Thoracic aorta (tissue), 2 donors: ENCODE measurements at places on chromosomes 11 and 22. TPM values are rescaled to one million over a fixed set of nuclear protein-coding genes. Genes with fewer than 3 reads are reported as not detected.
A peak's percentile ranks its signal among the peaks of the same experiment; 100 is the strongest.

GRCh38 chr11:123168241-123168640 lies 26.8 kb downstream of the CLMP start:
- no peaks in the 10 kb centered on the region for H3K27me3 ChIP-seq
- no peak overlapping the region for H3K27ac ChIP-seq
- no peaks in the 10 kb centered on the region for H3K36me3 ChIP-seq
- no peak overlapping the region for H3K4me3 ChIP-seq

DNA sequence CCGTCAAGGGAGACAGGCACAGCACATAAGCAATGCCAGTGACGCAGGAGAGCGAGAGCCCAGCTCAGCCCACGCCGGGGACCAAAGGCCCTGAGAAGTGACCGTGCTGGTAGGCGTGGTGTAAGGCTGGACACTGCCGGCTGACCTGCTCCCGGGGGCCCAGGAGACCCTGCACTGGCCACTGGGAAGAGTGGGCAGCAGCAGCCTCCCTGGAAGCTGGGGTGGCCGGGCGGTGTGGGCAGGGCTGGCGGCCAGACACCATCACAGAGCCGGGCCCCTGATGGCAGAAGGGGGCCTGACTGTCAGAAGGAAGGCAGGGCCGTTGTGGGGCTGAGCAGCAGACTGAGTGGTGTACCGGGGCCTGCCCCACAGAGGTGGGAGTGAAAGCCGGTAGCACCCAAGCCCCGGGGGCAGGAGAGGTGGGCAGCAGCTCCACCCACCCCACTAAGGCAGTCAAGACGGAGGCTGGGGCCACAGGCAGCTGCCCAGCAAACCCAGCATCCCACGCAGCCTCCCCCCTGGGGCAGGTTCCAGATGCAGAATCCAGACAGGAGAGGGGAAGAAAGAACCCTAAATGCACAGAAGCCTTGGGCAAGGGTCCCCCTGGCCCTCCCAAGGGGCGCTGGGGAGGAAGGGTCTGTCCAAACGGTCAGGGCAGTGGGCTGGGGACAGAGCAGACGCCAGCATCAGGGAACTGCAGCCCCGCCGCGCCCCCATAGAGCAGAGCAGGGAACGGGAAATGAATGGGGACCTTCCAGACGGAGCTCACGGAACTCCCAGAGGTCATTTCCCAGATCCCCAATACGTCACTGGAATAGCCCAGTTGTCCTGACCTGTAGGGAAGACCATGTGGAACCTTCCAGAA lies 205.2 kb downstream of the BRD1 start:
- no peak overlapping the region for H3K27ac ChIP-seq
- no peaks in the 10 kb centered on the region for H3K27me3 ChIP-seq
- DNase-seq, result no peak
- H3K36me3 ChIP-seq, result no peaks in the 10 kb centered on the region
- no peak overlapping the region for H3K4me3 ChIP-seq

GRCh38 chr11:20131788-20132666 lies 28.2 kb downstream of the DBX1 start:
- no peak overlapping the region for H3K27ac ChIP-seq
- peak overlapping the region; percentile 74 for H3K4me3 ChIP-seq
- no peaks in the 10 kb centered on the region for H3K36me3 ChIP-seq
- H3K4me1 ChIP-seq, result peaks cover 9% of the 10 kb centered on the region

DNA sequence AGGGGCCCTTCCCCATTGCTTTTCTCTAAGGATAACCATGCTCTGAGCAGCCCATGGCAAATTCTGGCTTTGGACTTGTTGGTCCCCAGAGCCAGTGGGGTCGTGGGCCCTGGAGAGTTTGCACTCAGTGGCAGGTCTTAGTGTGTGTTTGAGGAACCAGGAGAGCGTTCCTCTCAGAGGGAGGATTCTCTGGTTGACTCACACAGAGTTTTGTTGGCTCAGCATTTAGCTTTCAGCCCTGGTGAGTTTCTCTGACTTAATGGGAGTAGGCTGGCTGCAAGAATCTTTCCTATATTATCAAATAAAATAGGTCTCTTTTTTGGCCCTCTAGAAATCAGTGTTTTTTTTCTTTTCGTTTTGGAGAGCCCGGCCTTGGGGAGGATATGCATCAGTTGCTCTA lies 20.9 kb downstream of the ST14 start:
- no peaks in the 10 kb centered on the region for H3K4me1 ChIP-seq
- H3K4me3 ChIP-seq, result no peak overlapping the region
- H3K27me3 ChIP-seq, result no peaks in the 10 kb centered on the region
- DNase-seq, result no peak
- no peaks in the 10 kb centered on the region for H3K36me3 ChIP-seq

DNA sequence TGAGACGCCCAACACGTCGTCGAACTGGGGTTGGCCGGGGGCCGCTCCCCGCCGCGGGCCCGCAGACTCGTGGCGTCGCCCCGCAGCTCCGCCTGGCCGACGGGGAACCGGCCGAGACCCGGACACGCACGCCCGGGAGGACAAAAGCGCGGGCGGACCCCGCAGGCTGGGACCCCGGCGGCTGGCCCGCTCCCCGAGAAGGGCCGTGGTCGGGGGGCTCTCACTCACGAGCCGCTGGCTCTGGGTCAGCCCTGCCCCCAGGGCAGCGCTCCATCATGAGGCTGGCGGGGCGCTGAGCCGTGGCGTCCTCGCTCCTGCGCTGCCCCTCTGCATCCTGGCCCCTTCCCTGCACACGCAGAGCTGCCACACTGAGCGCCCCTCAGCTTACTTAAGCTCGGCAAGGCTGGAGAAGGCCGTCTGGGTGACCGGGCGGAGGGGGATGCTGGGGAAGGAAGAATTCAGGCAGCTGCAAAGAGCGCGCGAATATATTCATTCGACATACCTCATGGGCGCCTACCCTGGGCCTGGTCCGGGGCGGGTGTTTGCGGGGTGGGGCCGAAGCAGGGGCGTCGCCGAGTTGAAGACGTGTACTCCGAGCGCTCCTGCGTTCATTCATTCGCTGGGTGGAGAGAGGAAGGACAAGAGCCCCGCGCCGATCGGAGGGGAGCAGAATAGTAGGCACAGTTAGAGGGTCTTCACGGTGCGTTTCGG lies 579 bp upstream of the CYB5R2 start:
- H3K27me3 ChIP-seq, result no peaks in the 10 kb centered on the region
- no peaks in the 10 kb centered on the region for H3K36me3 ChIP-seq
- peak overlapping the region; percentile 64 for H3K27ac ChIP-seq
- peak overlapping the region; percentile 90 for H3K4me3 ChIP-seq
- DNase-seq, result no peak

GRCh38 chr11:13003736-13004493 lies 5.2 kb upstream of the RASSF10 start:
- no peaks in the 10 kb centered on the region for H3K36me3 ChIP-seq
- peaks cover 5% of the 10 kb centered on the region for H3K4me1 ChIP-seq
- DNase-seq, result no peak

- H3K36me3 ChIP-seq, result no peaks in the 10 kb centered on the region
- no peak overlapping the region for H3K27ac ChIP-seq
- H3K4me3 ChIP-seq, result no peak overlapping the region
- no peak for DNase-seq
- no peaks in the 10 kb centered on the region for H3K4me1 ChIP-seq
These were observed 1491.1 kb downstream of the TBC1D22A start for GRCh38 chr22:48253573-48253972.

DNA sequence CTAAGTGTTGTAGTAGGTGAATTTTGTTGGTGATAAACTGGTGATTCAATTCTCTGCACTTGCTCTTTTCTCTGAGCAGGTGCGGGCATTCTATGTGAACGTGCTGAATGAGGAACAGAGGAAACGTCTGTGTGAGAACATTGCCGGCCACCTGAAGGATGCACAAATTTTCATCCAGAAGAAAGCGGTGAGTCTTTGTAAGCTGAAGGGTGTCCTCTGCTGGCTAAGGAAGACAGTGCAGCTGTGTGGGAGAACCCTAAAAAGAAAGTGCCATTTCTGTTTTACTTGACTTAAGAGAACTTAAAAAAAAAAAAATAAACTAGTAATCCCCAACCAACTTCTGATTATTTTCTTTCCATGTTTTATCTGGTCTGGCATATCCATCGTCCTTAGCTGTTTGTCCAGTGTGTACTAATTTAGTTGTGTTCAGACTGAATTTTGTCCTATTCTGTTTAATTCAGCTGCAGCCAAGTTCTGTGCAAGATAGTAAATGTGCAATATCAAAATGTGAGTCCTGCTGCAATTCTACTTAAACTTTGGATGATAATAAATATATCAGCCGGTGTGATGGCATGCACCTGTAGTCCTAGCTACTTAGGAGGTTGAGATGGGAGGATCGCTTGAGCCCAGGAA lies 29.6 kb downstream of the CAT start:
- no peaks in the 10 kb centered on the region for H3K4me1 ChIP-seq
- DNase-seq, result no peak
- H3K36me3 ChIP-seq, result peaks cover 40% of the 10 kb centered on the region
- H3K27me3 ChIP-seq, result no peaks in the 10 kb centered on the region
- H3K4me3 ChIP-seq, result no peak overlapping the region

- no peaks in the 10 kb centered on the region for H3K27me3 ChIP-seq
- peaks cover 3% of the 10 kb centered on the region for H3K36me3 ChIP-seq
These were observed 3.4 kb downstream of the FADS3 start for GRCh38 chr11:61887839-61888494.

- H3K36me3 ChIP-seq, result no peaks in the 10 kb centered on the region
- no peaks in the 10 kb centered on the region for H3K27me3 ChIP-seq
- H3K4me3 ChIP-seq, result peak overlapping the region; percentile 23
- H3K27ac ChIP-seq, result no peak overlapping the region
These were observed 513.6 kb downstream of the METTL15 start for GRCh38 chr11:28621753-28622152.

Gene DEUP1
- not detected for total RNA-seq

Gene DDIAS
- total RNA-seq, result 1.2 TPM

Gene RBMXL2
- total RNA-seq, result not detected

Gene SHISAL1
- 0.81 TPM for total RNA-seq

Gene MYO18B
- 45.6 TPM for total RNA-seq
